ENCODE measurements at places on chromosomes 3 and 15.
A peak's percentile ranks its signal among the peaks of the same experiment; 100 is the strongest.

GRCh38 chr3:132854856-132855535, 132.8 kb upstream of the NPHP3 start:
- DNase-seq: no peak

GRCh38 chr15:40836020-40836419, 7.5 kb upstream of the PPP1R14D start:
- no peak for DNase-seq

DNA sequence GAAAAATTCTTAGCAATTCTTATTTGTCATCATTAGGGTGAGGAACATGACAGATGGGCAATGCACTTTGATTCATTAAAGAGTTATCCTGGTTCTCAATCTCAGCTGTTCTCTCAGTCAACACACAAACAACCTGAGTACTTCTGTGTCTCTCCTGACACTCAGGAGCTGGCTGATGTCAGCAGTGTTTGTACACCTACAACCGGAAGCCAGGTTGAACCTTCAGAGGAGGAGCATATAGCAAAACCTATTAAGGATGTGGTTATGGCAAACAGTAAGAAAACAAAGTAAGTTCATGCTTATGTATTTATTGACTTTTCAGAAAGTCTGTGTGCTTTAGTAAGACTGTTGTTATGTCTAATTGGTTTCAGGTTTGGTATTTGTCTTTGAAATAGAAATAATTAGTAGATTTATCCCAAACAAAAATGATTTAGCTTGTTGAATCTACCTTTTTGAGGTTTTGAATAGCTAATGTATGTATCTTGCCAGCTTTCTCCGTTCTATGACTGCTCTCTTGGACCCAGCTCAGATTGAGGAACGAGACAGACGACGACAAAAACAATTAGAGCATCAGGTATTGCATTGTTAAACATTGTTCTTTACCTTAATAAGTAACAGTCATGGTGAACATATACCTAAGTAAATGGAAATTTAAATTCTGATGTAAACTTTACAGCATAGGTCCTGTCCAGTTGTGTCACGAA, 36.6 kb downstream of the CCDC66 start:
- no peak for DNase-seq

- DNase-seq: no peak
These were observed 29.7 kb downstream of the PRR23E start for GRCh38 chr3:127222664-127223063.

GRCh38 chr3:159882790-159883779, 105.5 kb upstream of the IL12A start:
- DNase-seq: no peak

GRCh38 chr3:44893097-44893496, 18.7 kb downstream of the TGM4 start:
- DNase-seq: no peak

DNA sequence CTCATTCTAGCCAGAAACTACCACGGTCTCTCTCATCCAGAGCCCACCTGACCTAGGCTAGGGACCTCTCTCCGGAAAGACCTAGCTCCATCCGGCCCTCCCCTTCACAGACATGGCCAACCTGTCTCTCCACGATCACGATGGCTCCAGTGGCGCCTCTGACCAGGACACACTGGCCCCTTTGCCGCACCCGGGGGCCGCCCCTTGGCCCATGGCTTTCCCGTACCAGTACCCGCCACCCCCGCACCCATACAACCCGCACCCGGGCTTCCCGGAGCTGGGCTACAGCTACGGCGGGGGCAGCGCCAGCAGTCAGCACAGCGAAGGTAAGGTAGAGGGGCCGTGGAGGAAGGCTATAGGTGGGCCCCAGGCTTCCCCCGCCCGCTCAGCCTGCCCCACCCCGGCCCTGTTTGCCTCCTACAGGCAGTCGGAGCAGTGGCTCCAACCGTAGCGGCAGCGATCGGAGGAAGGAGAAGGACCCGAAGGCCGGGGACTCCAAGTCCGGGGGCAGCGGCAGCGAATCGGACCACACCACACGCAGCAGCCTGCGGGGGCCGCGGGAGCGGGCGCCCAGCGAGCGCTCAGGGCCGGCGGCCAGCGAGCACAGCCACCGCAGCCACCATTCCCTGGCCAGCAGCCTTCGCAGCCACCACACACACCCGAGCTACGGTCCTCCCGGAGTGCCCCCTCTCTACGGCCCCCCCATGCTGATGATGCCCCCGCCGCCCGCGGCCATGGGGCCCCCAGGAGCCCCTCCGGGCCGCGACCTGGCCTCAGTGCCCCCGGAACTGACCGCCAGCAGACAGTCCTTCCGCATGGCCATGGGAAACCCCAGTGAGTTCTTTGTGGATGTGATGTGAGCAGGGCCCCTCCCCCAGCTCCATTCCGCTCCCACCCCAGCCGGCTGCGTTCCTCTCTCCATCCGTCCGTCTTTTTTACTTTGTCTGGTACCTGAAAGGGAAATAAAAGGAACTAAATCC, 4.5 kb upstream of the AP2M1 start:
- DNase-seq: no peak

- no peak for DNase-seq
These were observed 3.0 kb upstream of the PLCD1 start for GRCh38 chr3:38032328-38032865.

DNA sequence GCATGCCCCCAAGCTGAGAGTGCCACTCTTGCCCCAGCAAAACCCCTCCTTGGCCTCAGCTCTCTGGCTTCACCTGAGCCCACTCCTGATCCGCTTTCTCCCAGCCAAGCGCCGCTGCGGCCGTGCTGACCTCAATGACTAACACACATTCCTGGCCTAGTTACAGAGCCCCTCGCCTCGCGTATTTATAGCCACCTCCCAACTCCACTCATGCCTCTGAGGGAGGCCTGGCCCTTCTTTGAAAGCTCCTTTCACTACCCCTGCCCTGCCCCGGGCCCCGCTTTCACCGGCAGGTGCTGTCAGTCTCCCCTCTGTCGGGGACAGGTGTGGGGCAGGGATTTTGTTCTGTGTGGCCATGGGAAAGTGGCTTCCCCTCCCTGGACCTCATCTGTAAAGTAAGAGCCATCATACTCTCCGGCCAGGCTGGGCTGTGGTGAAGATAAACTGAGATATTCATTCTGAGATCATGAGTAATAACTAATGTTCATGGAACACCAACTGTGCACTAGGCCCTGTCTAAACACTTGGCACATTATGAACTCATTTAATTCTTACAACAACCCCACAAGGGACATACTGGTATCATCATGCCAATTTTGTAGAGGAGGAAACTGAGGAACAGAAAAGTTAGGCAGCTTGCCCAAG, 13.2 kb upstream of the ATP2B2 start:
- no peak for DNase-seq

- DNase-seq: no peak
These were observed 8.9 kb downstream of the COPB2 start for GRCh38 chr3:139380575-139380974.

GRCh38 chr3:105829871-105830622, 38.8 kb downstream of the CBLB start:
- DNase-seq: no peak

- peak; percentile 91 for DNase-seq
These were observed 178.1 kb downstream of the KLHL25 start for GRCh38 chr15:85616549-85617110.

DNA sequence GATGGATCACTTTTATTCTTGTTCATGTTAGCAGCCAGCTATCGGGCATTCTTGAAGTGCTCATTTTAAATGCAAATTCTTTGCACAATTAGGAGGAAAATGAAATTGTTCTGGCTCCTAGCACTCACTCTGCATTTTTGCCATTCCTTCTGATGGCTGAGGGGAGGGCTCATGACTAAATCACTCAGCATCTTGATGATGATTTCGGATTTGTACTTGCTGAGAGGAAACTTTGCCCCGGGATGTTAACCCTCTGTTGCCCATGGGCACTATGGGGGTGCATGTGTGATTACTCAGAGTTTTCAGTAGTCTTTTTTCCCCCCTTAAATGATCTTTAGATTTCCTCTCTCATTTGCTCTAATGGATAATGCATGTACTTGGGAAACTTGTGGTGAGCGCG, 299.6 kb upstream of the C2CD4B start:
- DNase-seq: no peak

DNA sequence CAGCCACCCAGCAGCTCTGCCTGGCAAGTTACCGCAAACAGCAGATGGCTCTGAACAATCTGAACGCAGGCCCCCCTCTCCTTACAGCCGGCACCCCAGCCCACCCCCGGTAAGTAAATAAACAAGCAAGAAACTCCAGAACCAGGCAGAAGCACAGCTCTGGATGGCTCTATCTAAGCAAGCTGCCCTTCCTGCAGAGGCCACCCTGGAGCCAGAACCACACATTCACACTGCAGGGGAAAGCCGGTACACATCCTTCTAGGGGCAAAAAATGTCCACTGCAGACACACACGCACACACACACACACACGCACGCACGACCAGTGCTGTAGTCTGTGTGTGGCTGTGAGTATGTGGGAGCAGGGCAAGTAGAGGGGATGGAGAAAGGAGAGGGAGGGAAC, 63.9 kb downstream of the ADCY5 start:
- DNase-seq: no peak

DNA sequence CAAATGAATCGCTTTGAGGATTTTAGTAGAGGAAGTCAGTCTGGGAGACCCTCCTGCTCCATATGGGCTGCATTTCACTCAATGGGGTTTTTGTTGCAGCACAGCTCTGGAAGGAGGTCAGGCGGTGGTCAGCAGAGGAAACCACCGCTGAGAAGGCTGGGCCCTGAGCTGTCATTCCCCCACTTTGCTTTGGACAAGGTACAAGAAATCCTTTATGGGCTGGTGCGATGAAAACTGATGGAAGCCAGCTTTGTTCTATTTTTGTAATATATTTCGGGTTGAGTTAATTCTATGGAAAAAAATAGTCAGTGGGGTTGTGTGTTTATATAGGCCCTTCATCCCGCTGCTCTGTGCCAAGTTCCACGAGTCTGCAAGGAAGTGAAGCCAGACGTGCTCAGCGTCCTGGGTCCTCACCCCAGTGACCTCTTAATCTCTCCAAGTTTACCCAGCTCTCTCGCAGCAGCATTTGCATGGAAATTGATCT, 157.1 kb upstream of the TMC3 start:
- no peak for DNase-seq

- DNase-seq: no peak
These were observed 315.8 kb downstream of the UACA start for GRCh38 chr15:70447521-70447920.

- DNase-seq: no peak
These were observed 443.3 kb downstream of the VGLL3 start for GRCh38 chr3:86547692-86548091.

DNA sequence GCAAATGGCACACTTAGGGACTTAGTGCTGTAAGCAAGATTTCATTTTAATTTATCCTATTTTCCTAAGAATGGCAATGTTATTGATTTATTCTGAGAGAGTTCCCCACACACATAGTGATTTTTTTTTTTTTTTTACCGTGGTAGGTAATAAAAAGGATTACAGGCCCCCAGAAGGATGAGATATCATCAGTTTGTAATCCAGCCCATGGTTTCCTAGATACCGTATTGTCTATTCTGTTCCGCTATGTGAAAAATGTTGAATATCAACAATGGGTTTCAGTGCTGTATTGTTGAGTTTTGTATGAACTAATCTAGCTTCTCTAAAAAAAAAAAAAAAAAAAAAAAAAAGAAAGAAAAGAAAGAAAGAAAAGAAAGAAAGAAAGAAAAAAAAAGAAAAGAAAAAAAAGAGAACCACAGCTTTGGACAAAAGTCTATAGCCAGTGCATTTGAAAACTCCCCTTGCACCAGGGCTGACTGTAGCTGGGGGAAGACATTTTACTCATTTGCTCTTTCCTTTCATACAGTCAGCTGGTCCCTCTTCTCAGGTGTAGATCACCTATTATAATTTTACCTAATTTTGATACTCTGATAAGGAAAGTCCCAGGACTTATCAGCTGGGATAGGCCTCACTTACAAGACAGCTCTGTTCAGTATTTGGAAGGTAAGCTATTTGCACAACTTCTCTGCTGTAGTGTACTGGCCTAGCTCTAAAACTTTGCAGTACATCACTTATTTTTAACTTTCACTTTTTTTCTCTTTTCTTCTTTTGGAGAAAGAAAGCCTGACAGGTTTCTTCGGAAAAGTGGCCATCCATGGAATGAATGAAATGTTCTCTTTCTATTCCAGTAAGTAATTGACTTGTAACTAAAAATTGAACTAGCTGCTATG, 101.4 kb upstream of the SOX2 start:
- no peak for DNase-seq

DNA sequence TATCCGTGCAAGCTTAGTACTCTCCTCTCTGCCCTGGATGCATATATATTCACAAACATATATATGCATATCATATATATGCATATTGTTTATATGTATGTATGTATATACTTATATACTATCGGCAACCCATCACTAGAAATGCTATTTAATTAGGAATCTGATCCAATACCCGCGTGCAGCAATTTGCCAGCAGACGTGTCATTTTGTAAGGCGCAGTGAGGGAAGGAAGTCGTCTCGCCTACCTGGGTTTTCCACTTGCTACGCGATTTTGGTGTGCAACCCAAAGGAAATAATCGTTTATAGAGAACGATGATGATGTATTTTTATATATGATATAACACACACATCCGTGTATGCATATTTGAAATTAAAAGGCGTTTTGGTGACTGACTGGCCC, 5.6 kb upstream of the FEZF2 start:
- DNase-seq: no peak

DNA sequence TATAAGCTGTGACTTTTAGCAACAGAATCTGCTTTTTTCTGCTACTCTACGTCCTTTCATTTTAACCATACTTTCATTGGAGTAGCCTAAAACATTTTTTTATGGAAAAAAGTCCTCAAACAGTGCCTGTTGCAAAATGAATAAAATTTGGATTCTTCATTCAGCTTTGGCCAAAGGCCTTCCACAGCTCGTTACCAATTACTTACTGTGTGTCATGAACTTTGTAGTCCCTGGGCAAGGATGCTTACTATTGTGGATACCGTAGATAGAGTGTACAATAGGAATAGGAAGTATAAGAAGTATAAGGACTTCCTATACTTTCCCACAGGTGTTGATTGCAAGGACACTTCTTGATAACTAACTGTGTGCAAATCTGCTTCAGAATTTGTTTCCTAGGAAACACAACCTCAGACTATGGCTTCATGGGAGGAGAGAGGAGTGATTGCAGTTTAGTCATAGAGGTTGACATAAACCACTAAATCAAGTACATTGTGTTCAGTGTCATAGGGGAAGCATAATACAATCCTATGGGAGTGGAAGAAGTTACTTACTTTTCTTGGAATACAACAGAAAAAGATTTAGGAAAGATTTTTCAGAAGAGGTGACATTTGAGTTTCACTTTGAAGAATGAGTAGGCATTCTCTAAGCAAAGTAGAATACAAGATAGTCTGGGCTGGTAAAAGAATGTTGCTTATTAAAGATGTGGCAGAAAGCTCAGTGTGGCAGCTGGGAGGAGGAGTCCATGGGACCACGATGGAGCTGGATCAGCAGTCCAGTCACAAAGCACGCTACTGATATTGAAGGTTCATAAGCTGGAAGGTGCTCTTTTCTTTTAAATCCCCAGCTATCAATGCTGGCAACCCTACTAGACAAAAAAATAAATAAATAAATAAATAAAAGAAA, 309.7 kb upstream of the TPRG1 start:
- DNase-seq: no peak

Measured in forelimb muscle (tissue), 1 donor.